ENCODE measurements at places on chromosomes 5 and 9. TPM values are rescaled to one million over a fixed set of nuclear protein-coding genes. Genes with fewer than 3 reads are reported as not detected.

- DNase-seq, result no peak
These were observed 8.2 kb downstream of the AP3B1 start for GRCh38 chr5:78286290-78286689.

- DNase-seq, result no peak
These were observed 266.4 kb upstream of the FBXL7 start for GRCh38 chr5:15233566-15233965.

GRCh38 chr5:56070851-56071465 lies 76.2 kb upstream of the IL6ST start:
- no peak for DNase-seq

- no peak for DNase-seq
These were observed 8.0 kb upstream of the SEMA4D start for GRCh38 chr9:89505911-89506310.

GRCh38 chr9:70594386-70594944 lies 180.0 kb upstream of the KLF9 start:
- no peak for DNase-seq

CAAP1 gene
- polyA plus RNA-seq, result 56.2 TPM

EIF4E1B gene
- not detected for polyA plus RNA-seq

Measured in GM23338 (cell line).